Amygdala (tissue), 56 donors: ENCODE measurements at places on chromosomes 6 and 20.
A peak's percentile ranks its signal among the peaks of the same experiment; 100 is the strongest.

- no peak for DNase-seq
Measured at GRCh38 chr6:1479601-1480221, 90.3 kb downstream of the FOXF2 start.

- DNase-seq = no peak
Measured at GRCh38 chr20:58778760-58779159, 71.9 kb downstream of the GNAS-AS1 start.

- no peak for DNase-seq
Measured at GRCh38 chr20:57686931-57687652, 22.7 kb downstream of the PMEPA1 start.

GRCh38 chr6:112178846-112179245 is 75.5 kb downstream of the LAMA4 start:
- DNase-seq = no peak

DNA sequence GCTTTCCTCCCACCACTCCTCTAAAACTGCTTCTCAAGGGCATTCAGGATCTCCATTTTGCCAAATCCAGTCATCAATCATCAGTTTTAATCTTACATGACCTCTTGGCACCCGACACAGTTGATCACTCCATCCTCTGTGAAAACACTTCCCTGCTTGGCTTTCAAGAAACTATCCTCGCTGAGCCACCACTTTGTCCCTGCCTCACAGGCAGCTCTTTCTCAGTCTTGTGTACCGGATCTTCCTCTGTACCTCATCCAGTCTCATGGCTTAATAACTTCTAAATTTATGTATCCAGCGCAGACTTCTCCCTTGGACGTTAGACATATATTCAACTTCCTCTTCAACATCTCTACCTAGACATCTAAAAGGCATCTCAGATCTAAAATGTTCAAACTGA is 89.9 kb downstream of the BTBD9 start:
- DNase-seq = no peak

- DNase-seq = no peak
Measured at GRCh38 chr6:28747631-28748157, 176.1 kb downstream of the TRIM27 start.

DNA sequence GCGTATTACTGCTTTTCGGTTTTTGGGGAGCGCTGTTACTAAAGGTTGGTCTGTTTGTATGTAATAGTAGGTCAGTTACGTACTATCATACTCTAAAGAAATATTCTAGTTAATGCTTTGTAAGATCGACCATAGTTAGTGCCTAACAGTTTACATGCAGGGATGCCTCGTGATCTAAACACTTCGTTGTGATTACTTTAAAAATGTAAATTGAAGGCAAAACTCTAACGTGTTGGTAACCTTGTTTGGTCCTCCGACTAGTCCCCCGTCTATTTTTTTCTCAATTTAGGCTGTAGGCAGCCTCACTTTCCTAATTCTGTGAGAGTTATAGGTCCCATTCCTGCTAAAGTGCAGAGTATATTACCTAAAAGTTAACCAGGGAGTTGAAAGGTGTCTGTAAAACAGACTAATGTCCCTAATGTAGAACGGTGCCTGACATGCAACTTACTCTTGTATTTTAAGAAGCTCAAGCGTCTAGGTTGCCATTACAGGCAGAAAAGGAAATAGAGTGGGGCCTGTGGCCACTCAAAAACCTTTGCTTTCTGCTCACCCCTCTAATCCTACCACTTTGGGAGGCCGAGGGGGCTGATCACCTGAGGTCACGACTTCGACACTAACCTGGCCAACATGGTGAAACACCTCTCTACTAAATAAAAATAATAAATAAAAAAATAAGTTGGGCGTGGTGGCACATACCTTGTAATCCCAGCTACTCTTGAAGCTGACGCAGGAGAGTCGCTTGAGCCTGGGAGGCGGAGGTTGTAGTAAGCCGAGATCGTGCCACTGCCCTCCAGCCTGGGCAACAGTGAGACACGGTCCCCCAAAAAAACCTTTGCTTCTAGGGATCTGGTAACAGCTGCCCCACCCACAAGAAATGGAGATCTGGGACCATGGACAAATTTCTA is 37.8 kb downstream of the HFE start:
- no peak for DNase-seq

DNA sequence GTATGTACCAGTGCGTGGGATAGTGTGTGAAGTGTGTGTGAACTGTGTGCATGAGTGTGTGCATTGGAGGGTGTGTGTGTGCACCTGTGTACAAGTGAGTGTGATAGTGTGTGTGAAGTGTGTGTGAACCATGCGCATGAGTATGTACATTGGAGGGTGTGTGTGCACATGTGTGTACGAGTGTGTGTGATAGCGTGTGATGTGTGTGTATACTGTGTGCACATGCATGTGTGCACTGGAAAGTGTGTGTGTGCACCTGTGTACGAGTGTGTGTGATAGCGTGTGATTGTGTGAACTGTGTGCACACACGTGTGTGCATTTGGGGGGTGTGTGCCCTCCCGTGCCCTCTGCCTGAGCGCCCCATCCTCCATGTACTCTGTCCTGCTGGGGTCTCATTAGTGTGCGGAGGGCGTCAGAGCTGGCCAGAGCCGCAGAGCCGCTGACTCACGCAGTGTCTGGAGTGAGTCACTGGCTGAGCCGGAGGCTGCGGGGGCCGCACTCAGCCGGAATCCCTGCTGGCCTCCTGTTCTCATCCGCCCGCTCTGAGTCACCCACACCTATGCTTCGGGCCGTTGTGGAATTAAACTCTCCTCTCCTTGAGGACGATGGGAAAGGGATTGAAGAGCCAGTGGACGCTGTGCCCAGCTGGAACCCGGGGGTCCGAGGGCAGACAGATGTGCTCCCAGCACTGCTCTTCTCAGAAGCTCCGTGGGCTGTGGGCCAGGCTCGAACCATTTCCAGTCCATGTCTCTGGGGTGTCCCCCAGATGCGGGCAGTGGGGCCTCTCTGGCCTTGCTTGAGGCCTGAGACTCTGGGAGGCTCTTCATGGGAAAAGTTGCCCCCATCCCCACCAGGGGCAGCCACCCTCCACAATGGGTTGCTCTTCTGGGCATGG is 27.3 kb upstream of the STX16 start:
- peak; percentile 13 for DNase-seq

DNA sequence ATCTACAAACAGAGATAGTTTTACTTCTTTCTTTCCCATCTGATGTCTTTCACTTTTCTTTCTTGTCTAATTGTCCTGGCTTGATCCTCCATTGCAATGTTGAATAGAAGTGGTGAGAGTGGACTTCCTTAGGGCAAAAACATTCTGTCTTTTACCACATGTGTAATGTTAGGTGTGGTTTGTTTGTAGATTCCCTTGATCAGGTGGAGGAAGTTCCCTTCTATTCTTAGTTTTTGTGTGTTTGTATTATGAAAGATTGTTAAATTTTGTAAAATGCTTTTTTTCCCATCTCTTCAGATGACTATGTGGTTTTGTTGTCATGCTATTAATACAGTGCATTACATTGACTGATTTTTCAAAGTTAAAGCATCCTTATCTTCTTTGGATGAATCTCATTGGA is 41.6 kb upstream of the DUSP22 start:
- DNase-seq = no peak

- DNase-seq = no peak
Measured at GRCh38 chr6:31775184-31775583, 1.9 kb downstream of the VWA7 start.

DNA sequence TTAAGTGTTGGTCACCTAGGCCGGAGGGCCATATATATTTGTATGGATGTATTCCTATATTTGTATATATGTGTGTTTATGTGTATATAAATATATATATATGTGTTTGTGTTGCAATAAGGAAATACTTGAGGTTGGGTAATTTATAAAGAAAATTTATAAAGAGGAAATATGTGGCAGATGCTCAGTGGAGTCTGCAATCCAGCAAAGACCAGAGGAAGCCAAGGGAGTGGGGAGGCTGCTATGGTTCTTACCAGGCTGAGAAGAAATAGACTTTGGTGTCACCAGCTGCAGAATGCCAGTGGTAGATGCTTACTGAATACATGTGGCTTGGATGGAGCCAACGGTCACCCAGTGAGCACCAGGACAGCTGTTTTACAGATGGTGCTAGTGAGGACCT is 97.4 kb upstream of the ELOVL5 start:
- no peak for DNase-seq

GRCh38 chr6:39143238-39143930 is 28.4 kb upstream of the SAYSD1 start:
- DNase-seq = no peak

- DNase-seq = no peak
Measured at GRCh38 chr6:15802466-15802865, 139.6 kb upstream of the DTNBP1 start.

- DNase-seq = no peak
Measured at GRCh38 chr6:107106165-107106564, 9.2 kb downstream of the BEND3 start.

DNA sequence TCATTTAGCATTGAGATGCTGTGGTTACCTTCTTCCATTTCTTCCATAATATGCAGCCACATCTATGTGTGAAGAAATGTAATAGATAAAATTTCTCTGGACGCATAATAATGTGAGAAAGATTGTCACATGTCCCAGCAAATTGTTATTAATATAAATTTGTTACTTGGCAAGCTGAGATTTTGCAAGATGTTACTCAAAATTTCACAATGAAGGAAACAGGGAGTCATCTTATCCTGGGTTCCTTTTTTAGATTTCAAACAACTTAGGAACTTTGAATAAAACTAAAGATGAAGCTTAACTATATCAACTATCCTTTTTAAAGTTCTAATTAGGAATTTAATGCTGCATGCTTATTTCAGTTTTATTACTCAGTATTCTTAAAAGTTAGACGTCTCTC is 3.6 kb downstream of the ESR1 start:
- no peak for DNase-seq
